ENCODE measurements at places on chromosomes 6 and 20.

- DNase-seq: no peak
These were observed 177.7 kb upstream of the CDYL start for GRCh38 chr6:4598384-4598995.

DNA sequence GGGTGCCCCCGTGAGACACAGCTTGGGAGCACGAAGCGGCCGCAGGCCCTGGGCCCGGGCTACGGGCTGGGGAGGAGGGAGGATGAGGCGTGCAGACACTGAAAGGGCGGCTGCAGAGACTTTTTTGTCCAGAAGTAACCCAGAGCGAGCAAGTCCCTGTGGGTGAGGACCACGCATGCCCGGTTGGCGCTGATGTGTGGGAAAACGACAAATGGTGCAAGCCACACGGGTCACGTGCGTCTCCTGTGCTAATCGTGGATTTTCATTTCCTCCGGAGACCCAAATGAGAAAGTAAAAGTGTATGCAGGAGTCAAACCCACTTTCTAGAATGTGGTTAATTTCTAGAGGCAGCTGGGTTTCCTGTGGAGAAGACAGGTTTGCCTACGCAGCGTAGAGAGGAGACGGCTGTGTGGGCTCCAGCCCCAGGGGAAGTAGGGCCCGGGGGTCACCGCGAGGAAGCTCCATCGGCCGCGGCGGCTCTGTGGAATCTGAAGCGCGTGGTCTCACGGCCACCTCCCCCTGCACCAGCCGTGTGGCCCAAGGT is 19.0 kb downstream of the DLL1 start:
- peak; percentile 59 for DNase-seq

- no peak for DNase-seq
These were observed 51.1 kb downstream of the ARID1B start for GRCh38 chr6:156828280-156828703.

- no peak for DNase-seq
These were observed 786 bp downstream of the ADRM1 start for GRCh38 chr20:62303340-62304226.

GRCh38 chr6:79894939-79895338 is 52.4 kb downstream of the ELOVL4 start:
- DNase-seq: no peak

- DNase-seq: no peak
These were observed 39.6 kb downstream of the PLCG1 start for GRCh38 chr20:41176711-41177552.

DNA sequence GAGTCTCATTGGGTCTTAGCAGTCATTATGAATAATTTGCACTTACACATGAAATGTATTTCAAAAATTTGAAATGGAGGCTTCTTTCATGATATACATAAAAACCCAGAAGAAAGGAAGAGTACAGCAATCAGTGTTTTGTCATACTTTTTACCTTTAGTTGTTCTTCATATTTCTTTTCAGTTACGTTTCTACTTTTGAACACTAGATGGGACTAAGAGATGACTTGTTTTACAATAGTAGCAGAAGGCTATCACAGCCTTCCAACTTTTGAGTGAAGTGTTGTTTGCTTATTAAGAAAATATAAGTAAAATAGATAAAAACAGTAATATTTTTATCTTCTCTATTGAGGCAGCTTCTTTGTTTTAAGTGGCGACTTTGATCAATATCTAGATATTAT is 58.1 kb downstream of the L3MBTL3 start:
- DNase-seq: no peak

GRCh38 chr6:136994782-136995181 is 50.0 kb downstream of the IL20RA start:
- no peak for DNase-seq

DNA sequence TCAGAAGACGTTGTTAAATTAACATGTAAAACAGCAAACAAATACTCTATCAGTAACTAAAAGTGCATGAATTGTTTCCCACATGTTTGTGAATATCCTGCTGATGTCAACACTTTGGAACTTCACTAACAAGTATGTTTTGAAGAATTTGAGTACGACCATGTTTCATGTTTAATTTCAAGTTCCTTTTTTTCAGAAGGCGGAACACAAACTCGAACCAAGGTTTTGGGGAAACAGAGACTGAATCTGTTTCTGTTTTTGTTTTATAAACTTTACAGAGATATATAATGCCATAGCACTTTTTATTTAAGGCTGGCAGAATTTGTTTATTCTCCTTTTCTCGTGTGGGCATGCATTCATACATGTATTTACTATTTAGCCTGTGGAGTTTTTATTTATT is 509.3 kb upstream of the CITED2 start:
- no peak for DNase-seq

GRCh38 chr6:116218172-116218633 is 35.7 kb downstream of the TSPYL4 start:
- DNase-seq: no peak

GRCh38 chr6:29461021-29461814 is 4.3 kb downstream of the OR2H1 start:
- no peak for DNase-seq

GRCh38 chr20:59831024-59831915 is 102.2 kb downstream of the SYCP2 start:
- no peak for DNase-seq

GRCh38 chr20:9032758-9033157 is 36.1 kb upstream of the PLCB4 start:
- no peak for DNase-seq

DNA sequence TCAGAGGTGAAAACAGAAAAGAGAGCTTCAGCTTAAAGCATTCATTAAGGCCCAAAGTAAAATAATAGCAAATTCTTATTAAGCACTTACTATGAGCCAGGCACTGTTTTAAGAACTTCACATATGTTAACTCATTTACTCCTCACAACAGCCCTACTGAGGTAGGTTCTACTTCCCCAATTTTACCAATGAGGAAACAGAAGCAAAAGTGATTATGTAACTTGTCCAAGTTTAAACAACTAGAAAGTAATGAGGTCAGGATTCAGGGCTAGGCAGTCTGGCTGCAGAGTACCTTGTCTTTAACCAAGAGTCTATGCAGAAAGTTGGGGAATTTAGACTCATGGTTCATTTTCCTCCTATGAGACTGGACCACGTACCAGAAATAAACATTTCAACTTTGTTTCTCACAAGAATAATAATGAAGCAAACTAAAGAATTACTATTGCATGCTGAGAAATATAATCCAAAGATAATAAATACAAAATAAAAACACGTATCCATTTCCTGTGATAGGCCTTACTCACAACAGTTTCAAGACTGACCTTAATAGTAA is 3.8 kb downstream of the COL21A1 start:
- DNase-seq: no peak

GRCh38 chr6:134477991-134478635 is 160.2 kb upstream of the SGK1 start:
- DNase-seq: no peak

- no peak for DNase-seq
These were observed 5.6 kb upstream of the RAMACL start for GRCh38 chr6:166591961-166592520.

DNA sequence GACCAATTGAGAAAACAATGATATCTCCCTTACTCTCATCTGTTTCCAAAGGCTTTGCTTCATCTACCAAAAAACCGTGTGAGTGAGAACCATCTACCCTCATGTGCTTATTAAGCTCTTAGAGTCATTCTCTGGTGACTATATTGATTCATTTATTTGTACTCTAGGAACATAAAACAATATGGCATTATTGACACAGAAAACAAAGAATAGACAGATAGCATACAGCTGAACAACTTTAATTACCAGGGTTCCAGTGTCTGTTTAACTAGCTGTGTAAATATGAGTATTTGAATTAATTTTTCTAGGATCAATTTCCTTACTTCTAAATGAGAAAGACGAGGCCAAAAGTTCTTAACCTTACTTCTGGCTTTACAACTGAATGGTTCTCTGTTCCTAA is 31.3 kb upstream of the HEY2 start:
- no peak for DNase-seq

DNA sequence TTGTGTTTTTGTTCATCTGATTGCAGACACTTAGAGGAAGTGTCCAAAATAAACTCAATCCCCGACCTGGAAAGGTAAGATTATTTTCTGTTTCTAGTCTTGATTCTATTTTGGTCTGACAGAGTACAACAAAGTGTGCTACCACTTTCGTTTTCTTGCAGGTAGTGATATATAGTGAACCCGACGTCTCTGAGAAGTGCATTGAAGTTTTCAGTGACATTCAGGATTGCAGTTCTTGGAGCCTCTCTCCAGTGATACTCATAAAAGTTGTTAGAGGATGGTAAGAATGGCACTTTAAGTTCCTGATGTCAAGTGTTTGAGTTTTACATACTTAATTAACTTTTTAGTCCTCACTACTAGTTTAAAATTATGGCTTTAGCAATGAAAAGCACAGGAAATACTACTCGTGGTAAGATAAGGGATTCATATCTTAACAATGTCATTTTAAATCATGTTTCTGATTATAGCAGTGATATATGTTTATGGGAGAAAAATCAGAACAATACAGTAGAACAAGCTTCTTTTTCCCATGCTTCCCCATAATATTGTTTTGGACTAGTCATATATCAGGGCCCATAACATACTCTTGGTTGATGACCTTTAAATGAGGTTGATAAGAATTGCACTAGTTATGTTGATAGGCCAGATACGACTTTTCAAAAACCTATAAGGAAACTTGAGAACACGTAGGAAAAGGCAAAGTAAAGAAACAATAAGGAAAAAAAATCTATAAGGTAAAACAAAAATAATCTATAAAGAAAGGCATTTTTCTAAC is 104.0 kb downstream of the RTN4IP1 start:
- no peak for DNase-seq
